8988T (cell line): ENCODE measurements at places on chromosomes 2 and 18.

- no peak for DNase-seq
These were observed 123.3 kb upstream of the ST6GAL2 start for GRCh38 chr2:107009275-107009674.

- no peak for DNase-seq
These were observed 16.9 kb downstream of the ATL2 start for GRCh38 chr2:38360177-38360576.

- no peak for DNase-seq
These were observed 93.6 kb downstream of the HDAC4 start for GRCh38 chr2:239307221-239307569.

- no peak for DNase-seq
These were observed 35.1 kb downstream of the FAM117B start for GRCh38 chr2:202669841-202670240.

GRCh38 chr2:78330193-78330592 lies 695.3 kb upstream of the REG3G start:
- no peak for DNase-seq

GRCh38 chr18:69022426-69022825 lies 224.5 kb downstream of the CCDC102B start:
- DNase-seq = no peak

DNA sequence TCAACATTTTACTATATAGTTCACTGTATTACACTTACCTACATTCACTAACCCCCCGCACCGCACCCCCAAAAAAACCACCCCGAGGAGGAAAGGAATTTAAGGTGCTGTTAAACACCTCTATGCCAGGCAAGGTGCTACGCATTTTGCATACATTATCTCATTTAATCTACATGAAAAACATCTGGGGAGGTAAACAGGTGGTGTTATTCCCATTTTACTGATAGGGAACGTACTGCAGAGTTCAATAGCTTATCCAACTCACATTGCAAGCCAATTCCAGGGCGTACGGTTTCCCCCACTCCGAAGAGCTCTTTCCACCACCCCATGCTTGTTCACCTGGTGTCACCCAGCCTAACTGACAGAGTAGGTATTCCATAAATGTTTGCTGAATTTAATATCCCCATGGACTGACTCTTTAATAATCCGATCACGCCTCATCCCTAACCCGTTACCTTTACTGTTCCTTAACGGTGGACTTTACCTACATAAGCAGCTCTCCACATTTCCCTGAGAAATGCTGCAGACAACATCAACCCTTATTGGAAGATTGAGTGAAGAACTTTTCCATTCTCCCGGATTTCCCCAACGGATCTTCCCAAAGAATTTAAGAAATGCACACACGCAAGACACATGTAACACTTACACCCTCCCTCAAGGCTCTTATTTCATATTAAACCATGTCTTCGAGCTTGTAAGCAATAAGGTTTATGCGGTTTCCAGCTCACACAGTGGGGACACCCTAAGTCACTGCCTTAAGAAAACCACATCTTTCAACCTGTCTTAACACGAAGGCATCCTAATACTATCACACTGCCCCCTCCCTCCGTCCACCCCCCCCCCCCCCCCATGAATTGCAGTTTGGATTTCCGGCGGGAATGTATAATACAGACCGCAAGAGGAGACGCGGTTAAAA lies 1.2 kb downstream of the RAPH1 start:
- DNase-seq = no peak

DNA sequence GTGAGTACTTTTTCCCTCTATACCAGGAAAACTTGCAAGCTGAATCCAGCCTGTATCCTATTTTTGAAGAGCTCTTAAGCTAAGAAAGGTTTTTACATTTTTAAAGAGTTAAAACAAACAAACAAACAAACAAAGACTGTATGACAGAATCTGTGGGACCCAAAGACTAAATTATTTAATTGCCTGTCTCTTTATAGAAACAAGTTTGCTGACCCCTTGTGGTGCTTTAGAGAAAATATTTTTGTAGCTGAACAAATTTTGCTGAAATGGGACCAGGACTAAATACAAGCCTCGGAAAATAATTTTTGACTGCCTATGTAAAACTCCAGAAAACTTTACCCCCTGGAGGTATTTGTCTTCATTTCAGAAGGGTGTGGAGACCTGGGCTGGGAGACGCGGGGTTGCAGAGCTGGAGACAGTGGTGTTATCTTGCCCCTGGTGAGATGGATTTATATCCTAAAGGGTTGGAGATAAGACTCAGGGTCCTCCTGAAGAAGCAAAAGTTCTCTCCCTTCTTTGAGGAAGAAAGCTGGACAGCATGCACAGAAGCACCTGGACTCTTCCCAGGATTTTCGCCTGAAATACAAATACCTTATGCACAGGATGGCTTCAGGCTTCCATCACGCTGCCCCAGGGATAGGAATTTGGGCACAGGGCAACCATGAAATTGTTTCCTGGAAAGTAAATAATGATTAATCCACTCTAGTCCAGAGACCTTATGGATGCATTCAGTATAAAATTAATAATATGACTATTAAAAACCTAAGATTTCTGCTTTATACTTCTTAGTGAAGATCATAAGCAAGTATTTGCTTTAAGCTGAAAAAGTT lies 54.3 kb downstream of the TMX3 start:
- no peak for DNase-seq

DNA sequence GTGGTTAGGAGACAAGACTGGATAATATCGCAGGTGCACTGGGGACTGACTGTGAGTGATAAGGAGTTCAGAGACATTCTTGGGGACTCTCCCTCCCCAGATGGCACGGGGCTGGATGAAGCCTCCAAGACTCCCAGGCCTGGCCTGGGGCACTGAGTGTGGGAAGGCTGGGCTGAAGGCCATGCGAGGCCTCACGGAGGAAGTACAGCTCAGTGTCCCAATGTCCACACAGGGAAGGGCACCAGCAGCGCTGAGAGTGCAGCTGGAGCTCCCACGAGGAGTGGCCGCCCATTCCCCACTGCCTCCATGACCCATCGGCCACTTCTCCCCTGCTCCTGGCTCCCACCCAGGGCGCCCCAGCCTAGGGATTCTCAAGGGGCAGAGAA lies 6.5 kb downstream of the MFSD2B start:
- DNase-seq = no peak

- no peak for DNase-seq
These were observed 59.2 kb downstream of the CCDC141 start for GRCh38 chr2:178990533-178991241.

DNA sequence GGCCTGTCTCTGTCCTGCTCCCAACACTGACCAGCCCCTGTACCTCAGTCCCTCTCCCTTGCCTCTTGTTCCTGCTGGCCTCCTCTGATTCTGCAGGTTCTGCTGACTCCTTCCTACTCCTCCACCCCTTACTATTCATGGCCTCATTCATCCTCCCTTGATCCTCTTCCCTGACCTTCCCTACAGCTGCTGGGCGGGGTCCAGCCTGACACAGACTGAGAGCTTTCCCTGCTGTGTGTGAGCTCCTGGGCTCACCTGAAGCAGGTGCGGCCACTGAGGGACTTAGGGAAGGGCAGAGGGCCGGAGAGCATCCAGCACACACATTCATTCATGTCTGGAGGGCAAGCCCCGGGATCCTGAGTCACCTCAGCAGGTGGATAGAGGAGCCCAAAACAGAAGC lies 185.6 kb downstream of the CTIF start:
- no peak for DNase-seq
